ENCODE measurements at places on chromosomes 3 and 15.

GRCh38 chr15:38111070-38111469 lies 141.6 kb upstream of the SPRED1 start:
- DNase-seq, result no peak

DNA sequence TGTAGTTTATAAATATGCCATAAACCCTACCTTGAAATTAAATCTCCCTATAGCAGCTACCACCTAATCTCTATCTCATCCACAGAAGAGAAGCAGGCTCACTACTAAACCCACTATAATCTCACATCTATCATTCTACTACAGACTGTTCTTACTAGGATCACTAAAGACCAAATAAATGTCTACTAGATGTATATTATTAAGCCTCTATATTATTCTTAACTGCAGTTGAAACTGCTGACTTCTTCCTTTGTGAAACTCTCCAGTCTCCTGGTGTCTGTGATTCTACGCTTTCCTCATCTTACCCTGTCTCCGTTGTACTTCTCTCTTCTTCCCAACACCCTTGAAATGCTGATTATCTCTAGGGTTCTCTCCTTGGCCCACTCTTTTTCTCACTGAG lies 1154.0 kb downstream of the IGSF11 start:
- DNase-seq, result no peak

DNA sequence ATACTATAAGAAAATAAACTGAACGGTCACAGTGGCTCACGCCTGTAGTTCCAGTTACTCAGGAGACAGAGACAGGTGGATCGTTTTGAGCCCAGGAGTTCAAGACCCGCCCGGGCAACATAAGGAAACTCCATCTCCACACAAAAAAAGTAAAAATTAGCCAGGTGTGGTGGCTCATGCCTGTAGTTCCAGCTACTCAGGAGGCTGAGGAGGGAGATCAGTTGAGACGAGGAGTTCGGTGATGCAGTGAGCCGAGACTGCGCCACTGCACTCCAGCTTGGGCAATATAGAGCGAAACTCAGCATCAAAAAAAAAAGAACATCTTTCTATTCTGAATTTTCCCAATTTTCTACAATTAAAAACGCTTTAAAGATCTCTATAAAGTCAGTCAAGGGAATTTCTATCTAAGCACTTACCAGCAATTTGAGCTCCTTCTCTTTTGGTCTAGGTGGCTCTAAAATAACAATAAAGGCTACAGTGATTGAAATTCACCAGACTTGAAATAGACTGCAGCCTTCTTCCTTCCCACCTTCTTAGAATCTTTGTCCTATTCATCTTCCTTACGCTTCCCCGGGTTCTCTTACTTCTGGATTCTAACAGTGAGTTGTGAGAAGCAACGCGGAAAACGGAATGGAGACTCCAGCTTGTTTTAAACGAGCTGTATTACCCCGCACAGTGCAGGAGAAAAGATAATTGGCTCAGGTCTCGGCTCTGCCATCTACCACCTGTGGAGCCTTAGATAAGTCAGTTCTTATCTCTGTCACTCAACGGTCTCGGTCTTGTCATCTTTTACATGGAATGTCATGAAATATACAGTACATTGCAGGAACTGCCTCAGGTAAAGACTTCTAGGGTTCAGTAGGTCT lies 812 bp upstream of the SEC62 start:
- DNase-seq, result no peak

DNA sequence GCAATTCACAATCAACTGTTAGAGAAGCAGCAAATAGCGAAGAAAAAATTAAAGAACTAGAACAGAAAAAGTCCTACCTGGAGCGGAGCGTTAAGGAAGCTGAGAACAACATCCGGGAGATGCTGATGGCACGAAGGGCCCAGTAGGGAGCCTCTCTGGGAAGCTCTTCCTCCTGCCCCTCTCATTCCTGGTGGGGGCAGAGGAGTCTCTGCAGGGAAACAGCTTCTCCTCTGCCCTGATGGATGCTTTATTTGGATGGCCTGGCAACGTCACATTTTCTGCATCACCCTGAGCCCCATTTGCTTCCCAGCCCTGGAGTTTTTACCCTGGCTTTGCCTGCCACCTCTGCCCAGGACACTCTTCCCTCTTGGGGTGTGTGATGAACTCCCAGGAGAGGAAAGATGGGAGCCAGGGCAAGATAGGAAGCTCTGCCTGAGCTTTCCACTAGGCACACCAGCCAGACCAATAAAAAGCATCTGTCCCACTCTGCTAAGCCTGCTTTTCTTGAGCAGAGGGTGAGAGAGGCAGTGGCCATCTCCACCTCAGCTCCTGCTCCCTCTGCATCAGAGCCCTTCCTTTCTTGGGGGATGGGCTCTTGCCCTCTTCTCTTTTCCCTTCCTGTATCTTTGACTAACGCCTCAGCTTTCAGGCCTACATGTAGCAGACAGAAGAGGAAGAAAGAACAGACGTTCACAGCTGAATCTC lies 39.4 kb downstream of the PPARG start:
- DNase-seq, result no peak

DNA sequence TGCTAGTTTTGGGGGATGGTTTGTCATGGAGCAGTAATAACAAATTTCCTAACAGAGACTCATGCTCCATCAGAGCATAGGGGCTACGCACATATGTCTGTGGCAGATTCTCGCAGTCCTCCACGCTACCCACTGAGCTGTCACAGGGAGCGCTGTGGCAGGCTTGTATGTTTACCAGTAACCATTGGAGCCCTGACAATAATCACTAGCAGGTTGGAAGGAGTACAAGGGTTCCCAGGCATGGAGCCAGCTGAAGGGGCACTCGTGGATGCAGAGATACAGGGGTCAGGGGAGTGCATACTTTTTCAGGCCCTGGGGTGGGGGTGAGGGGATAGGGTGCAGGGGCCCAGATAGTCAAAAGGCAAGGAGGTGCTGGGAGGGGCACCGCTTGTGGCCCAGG lies 7.9 kb upstream of the GP9 start:
- DNase-seq, result no peak

Data from stimulated activated CD8-positive, alpha-beta memory T cell treated with anti-CD3 and anti-CD28 coated beads, Interleukin-2, amount 100 ng/mL, for 48 hours (primary cell).